NCI-H1105 (cell line): ENCODE measurements at places on chromosomes 2 and 18.

DNA sequence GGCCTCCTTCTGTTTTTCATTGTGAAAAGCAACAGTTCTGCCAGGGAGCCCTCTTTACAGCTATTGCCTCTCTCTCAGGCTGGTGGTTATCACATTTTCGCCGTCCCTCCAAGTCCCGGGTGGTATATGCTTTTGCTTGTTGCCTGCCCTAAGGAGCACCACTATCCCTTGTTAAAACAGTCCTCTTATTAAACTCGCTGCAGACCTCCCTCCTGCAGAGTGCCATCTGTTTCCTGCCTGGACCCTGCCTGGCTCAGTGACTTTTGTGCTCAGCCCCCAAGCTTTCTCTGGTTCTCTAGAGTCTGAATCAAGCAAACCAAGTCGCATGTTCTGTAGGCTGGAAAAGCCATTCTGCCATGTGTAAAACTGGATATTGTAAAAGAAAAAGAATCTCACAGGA lies 72.1 kb upstream of the FHL2 start:
- no peak for DNase-seq

- no peak for DNase-seq
Observed at GRCh38 chr18:61164321-61164720, 168.9 kb upstream of the CDH20 start.

DNA sequence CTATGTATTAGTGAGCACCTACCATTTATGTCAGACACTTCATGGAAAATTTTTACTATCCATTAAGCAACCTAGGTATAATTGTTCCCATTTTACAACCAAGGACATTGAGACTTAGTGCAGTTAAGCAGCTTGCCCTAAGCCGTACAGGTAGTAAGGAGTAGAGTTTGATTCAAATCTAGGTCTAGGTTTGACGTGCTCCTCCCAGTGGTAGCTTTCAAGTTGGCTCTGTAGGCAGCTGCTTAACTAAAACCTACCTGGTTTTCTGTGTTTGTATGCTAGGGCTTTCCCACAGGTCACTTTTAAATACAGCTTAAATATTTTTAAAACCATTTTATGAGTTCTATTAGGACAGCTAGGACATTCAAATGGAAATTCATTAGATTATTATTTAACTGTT lies 69.7 kb downstream of the NUP35 start:
- DNase-seq, result no peak

DNA sequence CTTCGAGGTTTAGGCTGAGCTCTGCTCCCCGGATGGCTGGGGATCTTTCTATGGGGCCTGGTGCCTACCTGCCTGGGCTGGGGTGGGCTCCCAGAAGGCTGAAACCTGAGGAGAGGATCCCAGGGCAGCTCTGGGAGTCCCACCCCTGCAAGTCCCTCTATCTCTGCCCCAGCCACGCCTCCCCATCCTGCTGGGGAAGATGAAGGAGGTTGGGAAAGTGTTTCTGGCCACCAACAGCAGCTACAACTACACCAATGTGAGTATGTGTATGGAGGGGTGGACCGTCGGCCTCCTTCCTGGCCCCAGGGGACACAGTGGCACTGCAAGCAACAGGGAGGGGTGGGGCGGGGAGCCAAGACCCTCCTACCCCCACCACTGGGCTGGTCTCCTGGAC lies 2.7 kb downstream of the NT5DC4 start:
- no peak for DNase-seq

DNA sequence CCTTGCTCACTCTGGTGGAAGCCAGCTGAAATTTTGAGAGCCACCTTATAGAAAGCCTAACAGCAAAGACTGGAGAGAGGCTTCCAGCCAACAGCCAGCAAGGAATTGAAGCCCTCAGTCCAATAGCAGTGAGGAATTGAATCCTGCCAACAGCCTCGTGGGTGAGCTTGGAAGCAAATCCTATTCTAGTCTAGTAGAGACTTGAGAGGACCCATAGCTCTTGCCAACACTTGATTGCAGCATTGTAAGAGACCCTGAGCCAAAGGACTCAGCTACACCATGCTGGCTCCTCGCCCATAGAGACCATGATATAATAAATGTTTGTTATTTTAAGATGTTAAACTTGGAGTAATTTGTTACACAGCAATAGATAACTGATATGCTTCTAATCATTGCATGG lies 403.0 kb upstream of the TNP1 start:
- DNase-seq, result no peak

DNA sequence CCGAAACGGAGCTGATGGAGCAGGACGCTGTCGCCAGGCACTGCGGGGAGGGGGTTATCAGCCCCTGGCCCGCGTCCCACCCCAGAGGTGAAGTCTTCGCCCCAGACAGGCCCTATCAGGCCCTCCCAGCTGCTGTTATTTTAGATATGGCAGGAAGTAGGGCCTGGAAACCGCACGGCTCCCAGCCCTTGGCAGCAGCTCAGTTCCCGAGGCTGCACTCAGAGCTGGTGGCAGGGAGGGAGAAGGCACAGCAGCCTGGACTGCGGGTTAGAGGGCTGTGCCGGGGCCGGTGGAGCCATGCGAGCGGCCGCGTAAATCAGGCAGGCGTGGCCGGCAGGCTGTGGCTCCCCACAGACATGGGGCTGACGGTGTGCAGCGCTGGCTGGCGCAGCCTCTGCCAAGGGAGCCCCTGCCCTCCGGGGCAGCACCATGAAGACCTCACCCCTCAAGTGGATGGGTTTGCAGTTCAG lies 111.4 kb downstream of the NFATC1 start:
- no peak for DNase-seq

GRCh38 chr2:189179570-189179950 lies at the start of gene COL5A2:
COL5A2 (minus strand) TSS chr2:189179761; CDS start chr2:189179604, 157 bp downstream.
- DNase-seq, result no peak

GRCh38 chr2:171317492-171318125 lies 116.2 kb downstream of the METTL8 start:
- DNase-seq, result no peak

DNA sequence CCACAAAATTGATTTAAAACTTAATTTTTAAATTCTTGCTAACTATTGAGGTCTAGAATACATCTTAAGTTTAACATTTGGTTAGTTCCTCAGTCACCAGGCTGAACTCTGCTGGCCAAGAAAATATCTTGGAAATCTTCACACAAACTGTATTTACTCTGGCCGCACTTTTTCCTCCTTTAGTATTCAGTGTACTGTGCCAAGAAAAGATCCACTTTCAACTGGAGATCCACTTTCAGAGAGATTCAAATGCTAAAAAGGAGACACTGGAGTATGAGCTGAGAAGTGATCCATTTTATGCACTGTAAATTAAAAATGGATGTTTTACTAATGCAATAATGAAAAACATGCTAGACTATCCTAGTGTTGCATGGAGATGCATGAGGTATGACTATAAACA lies 98.1 kb downstream of the ANTXR1 start:
- no peak for DNase-seq

DNA sequence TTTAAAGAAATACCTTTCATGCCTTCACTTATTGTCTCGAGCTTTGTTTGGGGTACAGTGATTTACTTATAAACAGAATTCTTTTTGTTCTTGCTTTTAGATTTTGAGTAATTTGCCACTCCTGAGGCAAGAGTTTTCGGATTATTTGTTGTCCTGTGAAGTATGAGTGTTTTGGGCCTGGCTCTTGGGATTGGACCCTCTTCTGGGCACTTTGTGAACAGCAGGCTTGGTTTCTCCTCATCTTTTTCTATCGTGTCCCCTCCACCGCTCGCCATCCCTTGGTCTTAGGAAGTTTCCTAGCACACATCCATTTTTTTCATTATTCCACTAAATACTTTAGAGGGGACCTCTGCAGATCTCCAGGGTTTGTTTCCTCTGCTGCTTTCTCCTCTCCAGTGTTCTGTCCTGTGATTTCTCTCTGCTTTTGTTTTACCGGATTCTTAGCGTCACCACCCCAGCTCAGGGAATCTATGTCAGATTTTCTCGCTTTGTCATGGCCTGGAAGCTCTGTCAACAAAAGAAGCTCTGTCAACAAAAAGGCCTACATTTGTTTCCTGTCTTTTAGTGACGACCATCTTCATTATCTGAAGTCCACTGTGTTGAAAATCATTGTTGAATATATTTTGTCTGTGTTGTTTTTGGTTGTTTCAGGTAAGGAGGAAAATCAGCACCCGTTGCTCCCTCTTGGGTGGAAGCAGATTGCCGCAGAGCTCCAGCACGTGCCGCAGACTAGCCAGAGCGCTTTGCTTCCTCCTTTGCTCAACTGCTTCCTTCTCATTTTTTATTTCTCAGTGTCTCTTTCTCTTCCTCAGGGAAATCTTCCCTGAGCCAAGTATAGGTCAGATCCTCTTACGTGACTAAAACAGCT lies 27.8 kb downstream of the ANKRD62 start:
- no peak for DNase-seq

GRCh38 chr18:11096839-11097750 lies 52.3 kb downstream of the PIEZO2 start:
- no peak for DNase-seq

DNA sequence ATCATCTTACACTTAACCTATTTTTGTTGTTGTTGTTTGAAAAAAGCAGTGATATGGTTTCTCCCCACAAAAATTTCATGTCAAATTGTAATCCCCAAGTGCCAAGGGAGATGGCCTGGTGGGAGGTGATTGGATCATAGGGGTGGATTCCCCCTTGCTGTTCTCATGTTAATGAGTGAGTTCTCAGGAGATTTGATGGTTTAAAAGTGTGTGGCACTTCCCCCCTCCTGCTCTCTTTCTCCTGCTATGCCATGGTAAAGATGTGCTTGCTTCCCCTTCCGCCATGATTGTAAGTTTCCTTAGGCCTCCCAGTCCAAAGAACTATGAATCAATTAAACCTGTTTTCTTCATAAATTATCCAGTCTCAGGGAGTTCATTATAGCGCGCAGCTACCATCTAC lies 1362.7 kb upstream of the FAM98A start:
- DNase-seq, result no peak

GRCh38 chr2:43798300-43798699 lies 24.5 kb downstream of the DYNC2LI1 start:
- DNase-seq, result no peak

GRCh38 chr2:201116959-201117734 lies 1.2 kb downstream of the CFLAR start:
- peak; percentile 19 for DNase-seq

DNA sequence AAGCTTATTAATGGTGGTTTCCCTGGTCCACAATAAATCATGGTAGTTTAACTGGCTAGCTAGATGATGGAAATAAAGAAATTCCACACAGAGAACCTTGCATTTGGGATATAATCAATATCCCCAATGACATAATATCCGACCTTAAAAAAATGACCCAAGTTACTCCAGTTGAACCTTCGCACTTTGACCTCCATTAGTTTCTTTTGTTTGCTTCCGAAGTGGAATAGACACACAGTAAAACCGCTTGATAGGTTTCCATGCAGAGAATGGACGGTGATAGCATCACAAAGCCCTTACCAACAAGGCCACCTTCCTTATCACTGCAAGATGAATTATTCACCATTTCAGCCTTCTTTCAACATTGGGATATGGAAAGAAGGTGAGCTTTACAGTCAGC lies 1966.1 kb upstream of the CELF4 start:
- DNase-seq, result no peak

- no peak for DNase-seq
Observed at GRCh38 chr2:63737081-63737751, 104.5 kb upstream of the UGP2 start.

- no peak for DNase-seq
Observed at GRCh38 chr2:134973241-134974138, 54.9 kb downstream of the CCNT2 start.

GRCh38 chr2:99571533-99571932 lies 81.7 kb upstream of the REV1 start:
- DNase-seq, result peak; percentile 82
